ENCODE measurements at places on chromosomes 3 and 15.

DNA sequence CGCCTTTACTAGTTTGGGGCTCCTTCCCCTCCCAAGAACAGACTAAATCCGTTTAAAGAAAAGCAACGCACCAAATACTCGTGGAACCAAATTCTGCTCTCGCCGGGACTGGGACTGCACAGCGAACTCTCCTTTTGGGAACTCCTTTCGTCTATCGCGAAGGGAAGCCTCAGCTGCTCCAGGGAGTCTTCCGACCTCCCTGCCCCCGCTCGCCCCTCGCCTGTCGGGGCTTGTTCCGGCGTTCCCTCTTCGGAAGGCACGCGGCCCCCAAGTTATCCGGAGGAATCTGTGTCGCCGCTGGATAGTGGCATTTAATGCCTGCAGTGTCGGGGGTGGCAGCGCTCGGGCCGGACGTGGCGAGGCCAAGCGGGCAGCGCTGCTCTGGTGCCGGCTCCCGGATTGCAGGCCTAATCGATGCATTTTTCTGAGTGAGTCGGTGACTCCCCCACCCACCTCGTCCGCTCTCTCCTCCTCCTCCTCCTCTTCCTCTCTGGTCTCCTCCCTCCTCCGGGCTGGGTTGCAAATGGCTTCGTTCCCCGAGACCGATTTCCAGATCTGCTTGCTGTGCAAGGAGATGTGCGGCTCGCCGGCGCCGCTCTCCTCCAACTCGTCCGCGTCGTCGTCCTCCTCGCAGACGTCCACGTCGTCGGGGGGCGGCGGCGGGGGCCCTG lies at the start of gene TRIM71:
Gene TRIM71 (plus strand): TSS at position 440 of the 671 bp plus-strand sequence. CDS start 84 bp downstream, at position 524.
- DNase-seq, result peak; percentile 22

- DNase-seq, result peak; percentile 9
Measured at GRCh38 chr3:15241341-15241740, 35.3 kb downstream of the CAPN7 start.

- DNase-seq, result peak; percentile 5
Measured at GRCh38 chr3:120364821-120365220, 15.7 kb upstream of the LRRC58 start.

- no peak for DNase-seq
Measured at GRCh38 chr3:25503898-25504301, 75.8 kb downstream of the RARB start.

DNA sequence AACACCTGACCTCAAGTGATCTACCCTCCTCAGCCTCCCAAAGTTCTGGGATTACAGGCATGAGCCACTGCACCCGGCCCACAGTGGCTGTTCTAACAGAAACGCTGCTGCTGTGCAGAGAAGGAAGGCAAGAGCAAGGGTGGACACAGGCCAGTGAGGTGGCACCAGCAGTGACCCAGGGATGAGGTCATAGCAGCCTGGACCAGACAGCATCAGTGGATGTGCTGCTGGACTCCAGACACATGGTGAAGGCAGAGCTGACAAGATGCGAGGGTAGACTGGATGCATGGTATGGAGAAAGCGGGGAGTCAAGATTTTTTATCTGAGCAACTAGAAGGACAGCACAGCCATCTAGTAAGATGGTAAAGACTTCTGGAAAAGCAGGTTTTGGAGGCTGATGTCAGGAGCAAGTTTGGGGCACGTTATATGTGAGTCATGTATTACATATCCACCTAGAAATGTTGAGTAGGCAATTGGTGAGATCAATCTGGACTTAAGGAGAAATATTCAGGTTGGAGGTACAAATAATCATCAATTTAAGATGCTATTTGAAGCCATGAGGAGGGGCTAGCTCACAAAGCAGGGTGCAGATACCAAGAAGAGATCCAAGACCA lies 22.1 kb upstream of the TJP1 start:
- peak; percentile 52 for DNase-seq

GRCh38 chr15:23912191-23912590 lies 225.1 kb upstream of the NDN start:
- DNase-seq, result no peak

DNA sequence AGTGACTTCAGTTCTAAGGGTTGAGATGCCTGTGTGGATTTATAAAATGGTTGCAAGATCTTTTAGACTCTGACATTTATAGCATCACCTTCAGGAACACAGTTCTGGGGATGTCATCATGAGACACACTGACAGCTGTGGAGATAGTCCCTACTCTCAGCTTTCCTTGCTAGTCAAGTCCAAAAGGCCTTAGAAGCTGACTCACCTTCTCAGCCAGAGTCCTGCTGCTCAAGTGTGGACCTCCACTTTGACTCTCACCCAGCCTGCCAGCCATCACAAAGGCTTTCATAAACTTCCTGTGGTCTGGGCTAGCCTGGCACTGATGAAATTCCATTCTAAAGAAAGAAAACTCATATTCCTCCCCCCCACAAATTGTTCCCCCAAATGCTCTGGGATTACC lies 44.8 kb downstream of the TMEM39A start:
- DNase-seq, result peak; percentile 36

- no peak for DNase-seq
Measured at GRCh38 chr15:63582179-63582578, 15.0 kb upstream of the FBXL22 start.

DNA sequence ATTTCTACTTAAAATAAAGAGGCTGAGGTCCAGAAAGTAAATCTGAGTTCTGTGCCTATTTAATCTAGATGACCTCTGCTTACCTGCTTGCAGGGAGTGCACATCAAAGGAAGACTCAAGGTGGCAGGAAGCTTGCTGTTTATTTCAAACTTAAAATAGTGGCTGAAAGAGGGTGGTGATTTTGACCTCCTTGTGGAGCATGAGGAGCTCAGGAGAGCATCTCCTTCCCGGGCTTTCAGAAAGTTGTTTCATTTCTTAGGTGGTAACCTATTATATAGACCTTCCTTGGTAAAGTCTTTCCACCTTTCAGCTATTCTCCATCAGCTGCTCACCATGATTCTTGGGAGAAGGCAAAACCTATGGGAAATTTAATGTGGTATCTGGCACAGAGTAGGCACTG lies 494 bp downstream of the GCSAM start:
- no peak for DNase-seq

GRCh38 chr3:9884555-9885165 lies 4.6 kb upstream of the CIDEC start:
- peak; percentile 74 for DNase-seq

DNA sequence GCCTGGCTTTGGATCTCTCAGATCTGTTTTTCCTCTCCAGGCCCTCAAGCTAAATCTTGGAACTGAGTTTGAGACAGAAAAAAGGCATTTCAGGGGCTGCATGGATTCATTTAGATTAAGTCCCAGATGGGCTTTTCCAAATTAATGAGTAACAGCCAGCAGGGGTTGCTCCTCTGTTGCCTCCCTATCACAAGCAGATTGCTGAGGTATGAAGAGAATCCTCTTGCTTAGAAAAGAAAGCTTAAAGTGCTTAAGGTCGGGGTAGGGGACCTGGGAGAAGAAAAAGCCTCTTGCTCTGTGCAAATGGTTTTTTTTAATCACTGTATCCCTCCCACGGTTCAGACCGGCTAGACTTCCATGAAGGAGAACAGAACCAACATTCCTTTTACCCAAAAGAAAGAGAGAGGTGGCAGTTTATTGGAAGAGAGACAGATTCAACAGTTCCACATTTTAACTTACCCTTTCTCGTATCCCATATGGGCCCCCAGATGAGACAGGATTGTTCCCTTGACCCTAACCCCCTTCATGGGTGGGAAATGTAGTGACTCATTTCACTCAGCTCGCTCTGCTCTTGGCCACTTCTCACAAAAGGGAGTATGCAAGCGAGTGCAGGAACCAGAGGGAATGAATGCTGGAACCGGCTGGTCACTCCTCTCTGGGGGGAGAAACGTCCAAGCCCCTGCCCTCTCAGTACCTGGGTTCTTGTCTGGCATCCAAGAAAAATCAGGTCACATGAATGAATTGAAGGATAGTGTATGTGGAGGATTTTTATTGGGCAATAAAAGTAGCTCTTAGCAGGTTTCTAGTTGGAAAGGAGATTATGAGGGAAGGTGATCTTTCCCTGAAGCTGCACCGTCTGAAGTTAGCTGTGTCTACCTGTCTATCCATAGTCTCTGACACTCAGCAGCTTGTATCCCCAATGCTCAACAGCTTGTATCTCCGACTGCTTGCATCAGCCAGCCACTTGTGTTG lies 745.2 kb downstream of the SI start:
- DNase-seq, result peak; percentile 13

- DNase-seq, result no peak
Measured at GRCh38 chr3:65497846-65498245, 540.9 kb downstream of the MAGI1 start.

- DNase-seq, result no peak
Measured at GRCh38 chr15:25892126-25892525, 29.0 kb upstream of the ATP10A start.

- DNase-seq, result no peak
Measured at GRCh38 chr15:97386940-97387339, 573.6 kb upstream of the ARRDC4 start.

- peak; percentile 34 for DNase-seq
Measured at GRCh38 chr3:112303764-112304325, 9.8 kb upstream of the SLC9C1 start.

GRCh38 chr3:84547971-84548970 lies 410.5 kb upstream of the CADM2 start:
- DNase-seq, result peak; percentile 33

DNA sequence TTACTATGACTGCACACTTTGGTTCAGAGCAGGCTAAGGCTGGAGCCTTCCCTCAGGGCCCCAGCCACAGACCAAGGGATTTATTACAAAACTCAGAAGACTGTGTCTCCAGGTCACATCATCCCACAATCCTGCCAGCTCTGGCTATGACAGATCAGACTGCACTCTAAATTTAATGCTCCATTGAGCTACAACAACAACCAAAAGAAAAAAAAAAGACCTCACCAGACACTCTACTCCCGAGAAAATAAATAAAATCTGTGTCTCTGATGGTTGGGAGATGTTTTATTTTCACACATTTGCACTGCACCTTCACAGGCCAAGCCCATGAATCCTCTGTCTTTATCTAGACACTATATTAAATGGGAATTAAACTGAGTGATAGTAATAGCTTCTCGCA lies 50.8 kb upstream of the CTNNB1 start:
- no peak for DNase-seq

DNA sequence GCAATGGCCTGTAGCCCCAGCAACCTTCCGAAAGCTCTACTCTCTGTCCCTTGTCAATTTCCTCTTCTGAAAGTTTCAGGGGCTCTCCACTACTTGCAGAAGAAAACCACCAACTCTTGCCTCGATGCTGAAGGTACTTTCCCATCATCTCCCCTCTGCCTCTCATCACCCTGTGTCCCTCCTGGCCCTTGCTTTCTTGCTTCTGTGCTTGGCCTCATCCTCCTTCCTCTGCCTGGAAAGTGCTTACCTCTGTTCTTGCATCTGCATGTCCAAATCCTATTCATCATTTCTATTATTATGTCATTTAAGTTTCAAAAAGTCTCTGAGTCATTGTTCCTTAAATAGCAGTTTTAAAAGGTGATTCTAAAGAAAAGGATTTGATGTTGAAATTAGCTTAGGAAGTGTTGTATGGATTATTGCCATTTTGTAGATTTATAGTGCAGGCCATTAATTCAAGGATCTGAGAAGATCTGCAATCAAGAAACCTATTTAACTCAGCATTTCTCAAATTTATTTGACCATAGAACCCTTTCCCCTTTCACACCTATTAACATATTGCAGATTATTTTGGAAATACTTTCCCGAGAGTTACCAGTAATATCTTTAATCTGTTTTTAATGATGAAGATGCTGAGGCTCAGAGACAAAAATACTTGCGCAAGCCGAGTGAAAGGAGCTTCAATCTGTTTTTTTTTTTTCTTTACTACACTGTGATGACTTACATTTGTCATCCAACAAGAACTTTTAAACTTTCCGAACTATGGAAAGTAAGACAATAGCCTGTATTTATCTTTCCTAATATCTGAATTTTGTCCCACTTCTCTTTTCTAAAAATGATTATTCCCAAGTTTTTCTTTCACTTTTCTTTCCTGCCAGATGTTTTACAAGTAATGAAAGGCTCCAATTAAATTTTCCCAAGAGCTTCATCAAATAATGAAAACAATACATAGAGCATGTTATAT lies 22.3 kb upstream of the CFAP161 start:
- no peak for DNase-seq

DNA sequence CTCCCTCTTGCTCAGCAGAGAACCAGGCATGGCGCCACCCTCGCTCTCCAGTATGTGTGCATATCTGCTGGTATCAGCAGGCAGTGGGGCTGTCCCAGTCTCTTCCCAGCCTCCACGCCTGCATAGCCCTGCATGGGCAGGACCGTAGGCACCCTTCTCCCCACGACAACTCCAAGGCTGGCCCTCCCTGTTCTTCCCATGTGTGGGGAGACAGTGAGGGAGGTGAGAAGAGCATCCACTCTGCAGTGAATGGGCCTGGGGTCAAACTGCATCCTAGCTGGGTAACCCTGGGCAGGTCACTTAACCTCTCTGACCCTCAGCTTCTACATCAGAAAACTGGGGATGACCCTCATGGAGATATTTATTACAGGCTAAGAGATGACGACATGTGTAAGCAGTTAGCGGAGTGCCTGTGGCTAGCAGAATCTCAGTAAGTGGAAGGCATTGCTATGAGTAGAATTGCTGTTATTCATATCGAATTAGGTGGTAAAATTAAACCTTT lies 13.3 kb upstream of the SSUH2 start:
- no peak for DNase-seq

- DNase-seq, result no peak
Measured at GRCh38 chr15:93820566-93820965, 410.8 kb upstream of the MCTP2 start.

GRCh38 chr3:14410503-14411165 lies 8.2 kb downstream of the SLC6A6 start:
- DNase-seq, result peak; percentile 85

- DNase-seq, result no peak
Measured at GRCh38 chr3:126964261-126964660, 18.7 kb upstream of the PLXNA1 start.

- no peak for DNase-seq
Measured at GRCh38 chr3:135018149-135018923, 223.3 kb downstream of the EPHB1 start.

- peak; percentile 40 for DNase-seq
Measured at GRCh38 chr15:66785637-66786036, 83.6 kb downstream of the SMAD6 start.

DNA sequence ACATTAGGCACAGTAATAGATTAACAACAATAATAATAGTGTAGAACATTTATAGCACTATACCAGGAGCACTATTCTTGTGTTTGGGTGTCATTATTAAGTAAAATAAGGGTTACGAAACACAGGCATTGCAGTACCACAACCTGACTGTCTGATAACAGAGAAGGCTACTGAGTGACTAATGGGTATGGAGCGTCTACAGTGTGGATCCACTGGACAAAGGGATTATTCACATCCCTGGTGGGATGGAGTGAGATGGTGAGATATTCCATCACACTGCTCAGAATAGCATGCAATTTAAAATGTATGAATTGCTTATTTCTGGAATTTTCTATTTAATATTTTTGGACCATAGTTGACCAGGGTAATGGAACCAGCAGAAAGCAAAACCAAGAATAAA lies 18.2 kb downstream of the MINDY4B start:
- peak; percentile 38 for DNase-seq
